ENCODE measurements at places on chromosomes 3 and 15. TPM values are rescaled to one million over a fixed set of nuclear protein-coding genes. Genes with fewer than 3 reads are reported as not detected.

DNA sequence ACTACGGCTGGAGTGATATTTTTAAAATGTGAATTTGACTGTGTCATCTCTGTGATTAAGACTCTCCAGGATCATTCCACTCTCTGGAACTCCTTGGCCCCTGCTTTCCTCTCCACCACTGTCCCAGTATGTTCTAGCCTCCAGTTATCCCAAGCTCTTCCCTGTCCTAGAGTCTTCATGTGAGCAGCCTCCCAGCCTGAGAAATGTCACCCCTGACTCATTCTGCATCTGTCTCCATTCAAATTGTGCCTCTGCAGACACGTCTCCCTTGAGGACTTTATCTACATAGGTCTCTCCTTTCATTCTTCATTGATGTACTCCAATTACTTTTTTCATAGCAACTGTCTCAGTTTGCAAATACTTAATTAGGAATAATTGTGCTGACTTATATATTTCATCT, 317.7 kb upstream of the ADAMTS9 start:
- no peak for DNase-seq

DNA sequence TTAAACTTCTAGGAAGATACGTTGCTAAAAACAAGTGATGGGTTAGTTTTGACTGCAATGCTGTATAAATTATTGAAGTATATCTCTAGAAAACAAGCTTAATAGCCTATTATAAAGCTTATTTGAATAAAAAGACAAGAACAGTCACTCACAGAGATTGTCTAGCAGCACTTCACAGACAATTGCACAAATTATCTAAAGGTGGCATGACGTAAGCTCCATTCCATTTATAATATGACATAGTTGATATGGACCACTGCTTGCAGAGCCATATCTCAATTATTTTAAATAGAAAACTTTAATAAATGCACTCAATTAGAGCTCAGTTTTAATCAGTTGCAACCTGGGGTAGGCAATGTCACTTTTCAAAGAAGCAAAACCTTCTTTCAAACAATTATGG, 319.9 kb upstream of the GBE1 start:
- DNase-seq = no peak

GRCh38 chr15:93706495-93707292, 524.7 kb upstream of the MCTP2 start:
- DNase-seq = no peak

GRCh38 chr3:152230370-152230769, 38.4 kb upstream of the MBNL1 start:
- DNase-seq = no peak

- no peak for DNase-seq
Measured at GRCh38 chr15:31843426-31844055, 186.8 kb upstream of the CHRNA7 start.

GRCh38 chr3:31077826-31078225, 183.4 kb upstream of the GADL1 start:
- DNase-seq = no peak

DNA sequence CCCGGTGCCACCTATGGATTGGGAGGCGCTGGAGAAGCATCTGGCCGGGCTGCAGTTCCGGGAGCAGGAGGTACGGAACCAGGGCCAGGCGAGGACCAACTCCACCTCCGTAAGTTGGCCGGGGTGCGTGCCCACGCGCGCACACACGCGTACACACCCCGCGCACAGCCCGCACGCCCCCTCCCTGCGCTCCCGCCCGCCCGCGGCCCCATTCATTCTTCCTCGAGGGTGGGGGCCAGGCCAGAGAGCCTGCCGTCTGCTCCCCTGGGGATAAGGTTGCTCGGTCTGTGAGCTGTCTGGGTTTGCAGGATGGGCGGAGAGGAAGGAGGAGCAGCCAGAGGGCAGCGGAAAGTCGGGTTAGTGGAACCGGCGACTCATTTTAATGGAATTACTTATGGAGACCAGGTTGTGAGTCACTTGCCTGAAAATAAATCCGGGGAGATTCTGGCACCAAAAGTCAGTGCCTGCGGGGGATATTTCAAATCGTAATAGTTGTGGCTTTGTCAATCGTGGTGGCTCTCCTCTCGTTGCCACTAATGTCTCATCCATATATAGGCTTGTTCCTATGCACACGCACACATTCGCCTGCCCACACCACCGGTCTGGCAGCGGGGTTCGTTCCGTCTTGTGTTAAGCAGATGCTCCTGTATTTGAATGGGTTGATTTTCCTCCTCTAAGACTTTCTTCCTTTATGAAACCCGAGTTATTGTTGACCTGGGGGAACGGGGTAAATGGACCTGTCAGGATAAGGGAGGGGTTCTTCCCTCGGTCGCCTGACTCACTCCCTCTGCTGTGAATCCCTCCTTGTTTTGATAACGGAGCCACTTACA, 223.4 kb upstream of the IL12A start:
- peak; percentile 96 for DNase-seq

DNA sequence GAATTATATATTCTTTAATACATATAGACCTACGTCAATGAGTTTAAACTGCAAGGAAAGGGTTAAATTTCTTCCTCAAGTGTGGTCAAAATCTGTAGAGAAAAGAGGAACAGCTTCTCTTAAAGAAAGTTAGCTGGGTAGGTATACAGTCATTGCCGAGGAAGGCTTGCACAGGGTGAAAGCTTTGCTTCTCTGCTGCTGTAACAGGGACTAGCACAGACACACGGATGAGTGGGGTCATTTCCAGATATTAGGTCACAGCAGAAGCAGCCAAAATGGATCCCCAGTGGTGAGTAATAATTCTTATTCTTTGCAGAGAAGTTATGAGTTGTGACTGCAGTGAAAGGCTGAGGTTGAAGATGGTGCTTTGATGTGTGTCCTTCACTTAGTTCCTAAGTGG, at the start of gene CD86:
TSS of gene CD86 (plus strand) at position 148 of the 400 bp plus-strand sequence. CDS start at position 276, 128 bp downstream.
- DNase-seq = no peak

DNA sequence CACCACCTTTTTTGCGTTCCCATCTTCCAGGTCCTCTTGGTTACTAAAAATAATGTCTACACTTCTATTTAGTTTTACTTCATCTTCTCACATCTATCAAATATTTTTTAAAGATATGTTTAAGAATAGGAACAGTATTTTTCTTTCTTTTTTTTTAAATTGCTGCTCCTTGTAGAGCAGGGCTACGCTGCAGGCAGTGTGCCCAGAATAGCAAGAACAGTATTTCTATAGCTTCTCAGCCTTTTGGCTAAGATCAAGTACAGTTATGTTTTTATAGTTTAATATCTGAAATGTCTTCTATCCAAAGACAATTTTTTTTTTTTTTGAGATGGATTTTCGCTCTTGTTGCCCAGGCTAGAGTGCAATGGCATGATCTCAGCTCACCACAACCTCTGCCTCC, 73.0 kb downstream of the MYO9A start:
- DNase-seq = no peak

DNA sequence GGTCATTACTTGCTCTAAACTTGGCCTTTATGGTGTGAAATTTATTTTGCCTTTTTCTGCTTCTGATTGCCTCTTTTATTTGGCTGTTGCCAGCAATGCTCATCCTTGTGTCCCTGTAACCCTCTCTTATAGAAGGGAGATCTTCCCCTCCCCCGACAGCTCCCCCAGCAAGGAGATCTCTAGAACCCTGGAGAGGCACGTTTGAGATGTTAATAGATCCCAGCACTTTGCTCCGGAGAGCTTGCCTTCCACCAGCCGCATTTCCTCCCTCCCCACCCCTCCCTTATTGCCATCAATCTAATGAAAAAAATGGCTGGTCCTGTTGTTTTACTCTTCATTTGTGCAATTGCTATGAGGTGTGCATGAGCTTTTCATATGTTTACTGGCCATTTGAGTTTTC, 18.2 kb downstream of the TRIM71 start:
- DNase-seq = no peak

- peak; percentile 68 for DNase-seq
Measured at GRCh38 chr15:52783929-52784798, 6.0 kb downstream of the ONECUT1 start.

- DNase-seq = no peak
Measured at GRCh38 chr15:91369823-91370222, 269.8 kb downstream of the SV2B start.

DNA sequence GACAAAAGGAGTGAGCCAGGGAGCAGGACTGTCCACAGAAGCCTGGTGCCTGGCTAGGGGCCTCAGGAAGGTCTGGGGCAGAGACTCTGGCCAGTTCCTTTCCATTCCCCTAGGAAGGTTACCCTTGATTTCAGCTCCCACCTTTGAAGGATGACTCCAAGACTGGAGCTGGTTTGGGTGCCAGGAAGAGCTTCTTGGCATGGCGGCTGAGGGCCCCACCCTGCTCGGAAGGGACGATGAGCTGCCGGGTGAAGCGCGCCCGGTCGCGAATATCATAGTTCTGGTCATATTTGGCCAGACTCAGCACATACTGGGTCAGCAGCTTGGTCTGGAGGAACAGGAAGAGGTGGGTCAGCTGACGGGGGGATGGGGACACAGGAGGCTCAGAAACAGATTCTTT, 19.4 kb upstream of the CPEB1 start:
- peak; percentile 74 for DNase-seq

DNA sequence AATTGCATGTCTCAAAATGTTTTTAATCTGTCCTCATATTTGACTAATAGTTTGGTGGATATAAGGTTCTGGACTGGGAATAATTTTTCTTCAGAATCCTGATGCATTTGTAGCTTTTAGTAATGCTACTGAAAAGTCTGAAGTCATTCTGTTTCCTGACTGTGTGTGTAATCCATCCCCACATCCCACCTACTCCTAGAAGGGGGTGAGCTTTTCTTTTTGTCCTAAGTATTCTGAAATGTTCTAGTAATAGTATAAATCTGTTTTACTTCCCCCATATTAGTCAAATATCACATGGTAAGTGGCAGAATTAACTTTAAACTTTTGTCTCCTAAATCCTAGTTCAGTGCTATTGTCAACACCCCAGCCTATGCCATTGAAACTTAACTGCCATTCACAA, 162.8 kb downstream of the GREM1 start:
- DNase-seq = no peak

GRCh38 chr15:33313491-33313890, 2.7 kb downstream of the RYR3 start:
- no peak for DNase-seq

DNA sequence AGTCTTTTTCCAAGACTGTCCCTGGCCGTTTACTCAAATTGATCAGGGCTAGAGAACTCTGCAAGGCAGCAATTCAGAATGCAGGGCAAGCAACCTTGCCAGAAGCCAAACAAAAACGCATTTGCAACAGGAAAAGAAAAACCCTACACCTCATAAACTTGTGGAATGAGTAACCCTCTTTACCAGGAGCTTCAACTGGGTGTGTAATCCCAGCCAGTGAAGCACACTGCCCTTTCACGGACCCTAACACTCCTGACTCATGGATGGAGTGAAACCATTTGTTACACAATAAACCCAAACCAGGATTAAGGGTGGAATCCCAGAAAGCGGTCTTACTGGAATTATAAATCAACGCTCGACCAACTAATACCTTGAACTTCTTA, 14.8 kb upstream of the LDHAL6B start:
- DNase-seq = no peak

GRCh38 chr3:143302638-143303171, 183.1 kb downstream of the CHST2 start:
- DNase-seq = peak; percentile 84

DNA sequence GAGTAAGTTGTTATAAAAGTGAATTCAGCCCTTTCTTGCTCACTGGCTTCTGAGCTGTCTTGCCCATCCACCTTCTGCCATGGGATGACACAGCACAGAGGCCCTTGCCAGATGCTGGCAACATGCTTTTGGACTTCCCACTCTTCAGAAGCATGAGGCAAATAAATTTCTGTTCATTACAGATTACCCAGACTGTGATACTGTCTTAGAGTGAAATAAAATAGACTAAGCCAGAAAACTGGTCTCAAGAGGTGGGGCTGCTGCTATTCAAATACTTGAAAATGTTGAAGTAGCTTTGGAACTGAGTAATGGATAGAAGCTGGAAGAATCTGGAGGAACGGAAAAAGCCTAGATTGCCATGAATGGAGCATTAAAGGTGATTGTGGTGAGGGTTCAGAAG, 170.4 kb downstream of the ZMAT3 start:
- no peak for DNase-seq

GRCh38 chr3:175932586-175932985, 1073.5 kb downstream of the NAALADL2 start:
- no peak for DNase-seq

- DNase-seq = no peak
Measured at GRCh38 chr3:172287937-172288477, 160.2 kb downstream of the GHSR start.

DNA sequence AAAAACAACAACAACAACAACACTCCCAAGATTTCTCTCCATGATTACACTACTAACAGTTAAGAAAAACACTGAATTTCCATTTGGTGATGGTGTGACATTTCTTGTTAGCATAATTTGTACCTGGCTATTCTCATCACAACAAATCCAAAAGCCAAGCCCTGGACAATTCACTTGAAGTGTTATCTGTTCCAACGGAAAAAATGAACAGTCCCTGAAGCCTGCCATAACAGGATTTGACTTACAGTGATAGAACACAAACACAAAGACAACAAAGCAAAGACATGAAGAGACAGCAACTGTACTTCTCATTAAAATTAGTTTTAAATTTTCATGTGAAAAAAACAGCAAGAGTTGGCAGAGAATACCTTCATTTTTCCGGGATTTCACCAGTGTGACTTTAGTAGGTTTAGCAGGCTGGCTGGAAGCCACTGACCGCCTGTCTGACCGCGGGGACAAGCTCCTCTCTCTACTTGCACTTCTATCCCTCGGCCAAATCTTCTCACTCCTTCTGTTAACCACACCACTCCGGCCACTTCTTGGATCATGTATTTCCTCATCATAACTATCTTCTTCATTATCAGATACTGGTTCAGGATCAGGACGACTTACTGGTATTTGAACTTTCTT, 56.3 kb downstream of the TJP1 start:
- DNase-seq = peak; percentile 82

- DNase-seq = no peak
Measured at GRCh38 chr3:29168696-29169095, 112.2 kb upstream of the RBMS3 start.

DNA sequence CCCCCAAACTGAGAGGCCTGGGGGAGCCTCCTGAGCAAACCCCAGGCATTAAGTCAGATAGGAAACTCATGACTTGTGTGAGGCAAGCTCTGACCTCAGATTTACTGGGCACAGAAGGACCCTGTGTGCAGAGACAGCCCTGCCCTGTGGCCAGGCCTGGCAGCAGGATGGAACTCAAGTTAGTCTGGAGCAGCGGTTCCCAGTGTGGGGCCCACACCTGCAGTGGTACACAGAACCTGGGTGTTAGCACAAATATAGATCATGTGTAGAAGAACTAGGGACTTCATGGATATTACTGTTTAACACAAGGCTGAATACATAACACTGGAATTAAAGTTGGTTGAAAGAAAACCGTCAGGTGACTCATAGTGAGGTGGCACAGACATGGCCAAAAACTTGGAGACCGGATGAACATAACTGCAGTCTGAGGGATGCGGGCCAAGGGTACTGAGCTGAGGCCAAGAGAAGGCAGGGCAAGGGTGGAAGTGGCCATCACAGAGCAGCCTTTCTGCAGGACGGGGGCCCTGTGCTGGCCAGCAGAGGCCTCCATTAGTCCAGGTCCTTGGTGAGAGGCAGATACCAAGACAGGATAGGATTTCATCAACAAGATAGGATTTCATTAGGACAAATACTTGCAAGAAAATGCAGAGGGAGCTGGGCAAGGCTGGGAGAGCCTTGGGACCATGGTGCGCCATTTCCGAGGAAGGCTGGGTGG, 40.9 kb downstream of the IRAK2 start:
- DNase-seq = peak; percentile 85

The FANCD2OS gene
- total RNA-seq = not detected

The MUC20 gene
- total RNA-seq = 9.4 TPM

The TMC3 gene
- not detected for total RNA-seq

The TMCO5A gene
- not detected for total RNA-seq

The CEP63 gene
- 23.8 TPM for total RNA-seq

The ADAMTSL3 gene
- 17.4 TPM for total RNA-seq

The GCNT3 gene
- total RNA-seq = not detected

The SERPINI1 gene
- 9.4 TPM for total RNA-seq

The OR5K2 gene
- not detected for total RNA-seq

The TMEM212 gene
- not detected for total RNA-seq

The ELL3 gene
- total RNA-seq = 2.2 TPM
